A673 (cell line): ENCODE measurements at places on chromosomes 5 and 9.

DNA sequence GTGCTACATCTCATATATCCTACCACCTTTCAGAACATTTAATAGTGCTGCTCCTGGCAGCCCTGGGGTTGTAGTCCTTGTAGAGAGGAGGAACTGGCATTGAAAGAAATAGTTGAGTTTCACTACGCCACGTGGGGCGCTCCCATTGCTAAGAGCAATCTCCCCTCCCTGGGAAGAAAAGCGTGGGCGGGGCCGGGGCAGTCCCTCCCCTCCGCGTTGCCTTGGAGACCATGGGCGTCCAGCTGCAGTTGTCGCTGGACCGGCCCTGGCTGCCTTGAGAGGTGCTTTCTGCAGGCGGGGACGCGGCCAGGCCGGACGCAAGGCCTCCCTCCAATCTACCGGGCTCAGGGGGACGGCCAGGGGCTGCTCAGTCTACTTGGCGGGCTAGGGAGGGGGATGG, 368 bp upstream of the CCDC180 start:
- H3K4me1 ChIP-seq, result no peaks in the 10 kb centered on the region
- H3K27ac ChIP-seq, result no peak overlapping the region
- no peaks in the 10 kb centered on the region for H3K36me3 ChIP-seq
- peak; percentile 75 for DNase-seq

- H3K4me1 ChIP-seq, result peaks cover 1% of the 10 kb centered on the region
- H3K4me3 ChIP-seq, result no peak overlapping the region
- H3K36me3 ChIP-seq, result no peaks in the 10 kb centered on the region
- DNase-seq, result no peak
- no peak overlapping the region for H3K27ac ChIP-seq
- H3K27me3 ChIP-seq, result no peaks in the 10 kb centered on the region
Measured at GRCh38 chr9:132937463-132937901, 6.9 kb downstream of the TSC1 start.

DNA sequence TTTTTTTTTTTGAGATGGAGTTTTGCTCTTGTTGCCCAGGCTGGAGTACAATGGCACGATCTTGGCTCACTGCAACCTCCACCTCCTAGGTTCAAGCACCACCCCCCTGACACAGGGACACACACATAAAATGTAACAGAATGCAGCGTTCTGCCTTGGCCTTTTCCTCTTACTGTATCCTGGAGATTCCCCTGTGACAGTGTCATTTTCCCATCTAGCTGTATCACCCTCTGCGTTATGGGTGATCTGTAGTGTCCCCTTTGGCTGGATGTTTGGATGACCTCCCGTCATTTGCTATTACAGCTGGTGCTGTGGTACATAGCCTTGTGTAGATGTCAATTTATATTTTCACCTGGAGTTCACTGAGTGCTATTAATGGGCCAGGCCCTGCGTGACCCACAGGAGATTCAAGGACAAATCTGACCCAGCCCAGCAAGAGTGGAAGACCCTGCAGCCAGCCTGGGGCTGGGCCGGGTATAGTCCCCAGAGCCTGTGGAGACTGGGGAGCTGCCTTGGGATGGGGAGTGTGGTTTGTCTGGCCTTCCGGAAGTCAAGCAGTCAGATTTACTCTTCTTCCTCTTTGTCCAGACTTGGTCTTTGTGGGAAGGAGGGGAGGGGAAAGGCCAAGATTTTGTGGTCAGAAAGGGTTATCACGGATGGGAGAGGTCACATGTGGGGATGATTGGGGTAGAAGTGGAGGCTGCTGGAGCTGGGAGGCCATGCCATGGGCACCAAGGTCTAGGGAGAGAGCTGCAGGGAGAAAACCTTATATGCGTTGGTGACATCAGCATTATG, 43.6 kb downstream of the ERGIC1 start:
- H3K36me3 ChIP-seq, result no peaks in the 10 kb centered on the region
- no peaks in the 10 kb centered on the region for H3K4me1 ChIP-seq
- no peaks in the 10 kb centered on the region for H3K27me3 ChIP-seq

GRCh38 chr9:20379804-20380225, 242.5 kb downstream of the MLLT3 start:
- H3K27ac ChIP-seq, result no peak overlapping the region
- H3K4me3 ChIP-seq, result no peak overlapping the region
- DNase-seq, result no peak
- peaks cover 13% of the 10 kb centered on the region for H3K4me1 ChIP-seq
- H3K36me3 ChIP-seq, result no peaks in the 10 kb centered on the region

GRCh38 chr5:62134811-62135210, 171.2 kb upstream of the KIF2A start:
- no peaks in the 10 kb centered on the region for H3K4me1 ChIP-seq
- no peak overlapping the region for H3K4me3 ChIP-seq
- H3K27ac ChIP-seq, result no peak overlapping the region
- no peaks in the 10 kb centered on the region for H3K36me3 ChIP-seq

DNA sequence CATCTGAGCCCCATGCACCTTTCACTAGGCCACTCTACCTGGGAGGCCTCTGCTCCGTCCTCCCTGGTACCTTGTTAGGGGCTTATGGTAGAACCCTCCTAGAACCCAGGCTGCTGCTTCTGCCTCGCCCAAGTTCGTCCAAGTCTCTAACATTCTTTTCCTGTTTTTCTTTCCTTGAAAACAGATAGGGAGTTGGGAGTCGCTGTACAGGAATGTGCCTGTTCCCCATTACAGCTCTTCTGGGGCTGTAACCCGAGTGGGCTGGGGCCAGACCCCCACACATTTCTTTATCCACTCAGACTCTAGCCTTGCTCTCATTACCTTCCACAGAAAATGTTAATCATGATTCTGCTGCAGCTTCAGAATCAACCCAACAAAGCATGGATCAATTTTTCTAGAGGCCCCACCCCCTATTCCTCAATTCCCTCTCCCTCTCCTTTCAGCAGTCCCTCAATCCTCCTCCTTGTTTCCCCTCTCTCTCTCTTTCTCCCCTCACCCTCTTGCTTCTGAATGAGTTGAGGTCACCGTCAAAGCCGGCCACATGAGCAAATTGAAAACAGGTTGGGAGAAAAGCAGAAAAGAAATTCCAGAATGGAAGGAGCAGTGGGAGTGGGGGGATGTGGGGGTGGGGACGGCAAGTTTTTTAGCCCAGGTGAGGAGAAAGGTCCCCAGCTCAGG, 193.8 kb upstream of the TRIM32 start:
- H3K36me3 ChIP-seq, result no peaks in the 10 kb centered on the region
- H3K27me3 ChIP-seq, result no peaks in the 10 kb centered on the region
- H3K4me3 ChIP-seq, result no peak overlapping the region
- peaks cover 6% of the 10 kb centered on the region for H3K4me1 ChIP-seq
- no peak for DNase-seq

DNA sequence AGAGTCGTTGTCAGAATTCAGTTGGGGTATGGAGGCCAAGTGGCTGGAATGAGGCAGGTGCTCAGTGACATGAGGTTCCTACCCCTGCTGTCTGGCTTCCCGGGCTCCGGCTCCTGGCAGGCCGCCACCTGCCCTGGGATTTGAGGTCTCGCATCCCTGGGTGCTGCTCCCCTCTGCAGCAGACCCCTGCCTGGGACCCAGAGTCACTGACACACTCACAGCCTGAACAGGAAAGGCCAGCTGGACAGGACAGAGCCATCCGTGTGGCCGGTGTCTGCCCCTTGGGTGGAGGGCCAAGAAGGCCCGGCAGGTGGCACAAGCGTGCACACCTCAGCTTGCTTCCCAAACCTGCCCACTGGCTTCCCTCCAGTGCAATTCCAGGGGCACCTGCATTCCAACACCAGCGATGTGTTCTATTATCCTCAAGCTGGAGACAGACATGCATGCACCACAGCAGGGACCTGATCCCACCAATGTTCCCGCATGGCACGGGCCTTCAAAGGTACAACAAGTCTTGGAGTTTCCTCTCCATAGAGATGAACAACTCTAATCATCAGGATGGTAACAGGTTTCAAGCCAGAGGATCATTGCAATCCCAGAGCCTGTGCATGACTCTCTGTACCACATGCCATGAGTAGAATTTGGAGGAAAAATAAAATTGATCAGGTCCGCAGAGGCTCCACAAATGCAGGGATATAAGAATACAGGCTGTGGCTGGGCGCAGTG, 45.6 kb upstream of the RNF130 start:
- H3K4me1 ChIP-seq, result no peaks in the 10 kb centered on the region
- no peak overlapping the region for H3K27ac ChIP-seq
- no peaks in the 10 kb centered on the region for H3K36me3 ChIP-seq
- no peaks in the 10 kb centered on the region for H3K27me3 ChIP-seq

DNA sequence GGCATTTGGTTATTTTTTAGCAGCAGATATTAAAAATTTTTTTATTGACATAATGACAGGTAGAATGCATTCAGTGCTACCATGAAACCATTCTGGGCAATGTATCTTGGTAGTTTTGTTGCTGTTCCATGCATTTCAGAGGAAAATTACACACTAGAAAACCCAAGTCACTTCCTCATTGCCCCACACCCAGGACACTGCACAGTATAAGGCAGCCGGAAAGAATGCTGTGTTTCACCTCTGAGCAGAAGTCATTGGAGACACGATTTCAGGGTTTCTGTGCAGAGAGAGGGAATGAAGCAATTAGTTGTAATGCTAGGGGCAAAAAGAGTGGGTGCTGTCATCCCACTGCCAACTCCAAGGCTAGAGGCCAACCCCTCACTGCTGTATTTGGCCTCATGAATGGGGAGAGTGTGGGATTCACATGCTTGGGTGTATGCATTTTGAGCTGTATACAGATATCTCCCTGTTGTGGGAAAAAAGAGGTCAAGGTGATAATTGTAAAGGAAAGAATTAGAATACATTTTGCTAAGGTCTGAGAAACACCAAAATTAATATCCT, 290.5 kb downstream of the BNC2 start:
- no peak overlapping the region for H3K4me3 ChIP-seq
- no peaks in the 10 kb centered on the region for H3K4me1 ChIP-seq
- H3K27ac ChIP-seq, result no peak overlapping the region
- no peaks in the 10 kb centered on the region for H3K27me3 ChIP-seq

DNA sequence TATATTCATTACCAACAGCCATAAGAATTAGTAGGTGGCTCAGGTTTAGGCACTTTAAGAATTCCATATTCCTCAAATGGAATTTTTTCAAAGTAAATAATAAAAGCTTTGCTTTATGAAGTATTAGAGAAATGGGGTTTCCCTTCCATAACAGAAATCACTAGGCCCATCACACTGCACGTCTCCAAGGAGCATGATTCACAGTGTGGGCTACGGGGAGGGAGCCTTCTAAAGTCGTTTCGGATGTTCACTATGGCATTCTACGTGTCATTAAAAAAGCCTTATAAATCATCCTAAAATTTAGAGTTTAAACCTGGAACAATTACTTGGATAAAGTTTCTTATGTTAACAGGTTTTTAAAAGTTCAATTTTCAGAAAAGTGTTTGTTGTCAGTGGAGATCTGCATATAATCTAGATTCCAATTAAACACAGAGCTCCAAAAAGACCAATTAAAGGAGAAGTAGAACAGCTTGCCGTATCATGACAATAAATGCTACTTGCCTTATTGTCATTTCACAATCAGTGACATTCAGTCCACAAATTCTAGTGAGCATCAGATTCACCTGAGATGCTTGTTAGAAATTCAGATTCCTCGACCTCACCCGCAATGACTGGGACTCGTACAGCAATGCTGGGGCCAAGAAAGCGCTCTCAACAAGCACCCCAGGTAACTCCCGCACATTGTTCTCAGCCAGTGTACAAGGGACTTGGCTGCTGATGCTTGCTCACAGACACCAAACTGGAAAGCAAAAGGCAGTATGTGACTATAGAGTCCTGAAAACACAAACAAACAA, 115.7 kb downstream of the NFIB start:
- no peak overlapping the region for H3K27ac ChIP-seq
- H3K36me3 ChIP-seq, result no peaks in the 10 kb centered on the region
- no peaks in the 10 kb centered on the region for H3K27me3 ChIP-seq
- peaks cover 33% of the 10 kb centered on the region for H3K4me1 ChIP-seq

- no peaks in the 10 kb centered on the region for H3K36me3 ChIP-seq
- H3K4me3 ChIP-seq, result no peak overlapping the region
- no peak for DNase-seq
- H3K27me3 ChIP-seq, result no peaks in the 10 kb centered on the region
- no peak overlapping the region for H3K27ac ChIP-seq
Measured at GRCh38 chr5:157085930-157086329, 22.9 kb downstream of the HAVCR2 start.

DNA sequence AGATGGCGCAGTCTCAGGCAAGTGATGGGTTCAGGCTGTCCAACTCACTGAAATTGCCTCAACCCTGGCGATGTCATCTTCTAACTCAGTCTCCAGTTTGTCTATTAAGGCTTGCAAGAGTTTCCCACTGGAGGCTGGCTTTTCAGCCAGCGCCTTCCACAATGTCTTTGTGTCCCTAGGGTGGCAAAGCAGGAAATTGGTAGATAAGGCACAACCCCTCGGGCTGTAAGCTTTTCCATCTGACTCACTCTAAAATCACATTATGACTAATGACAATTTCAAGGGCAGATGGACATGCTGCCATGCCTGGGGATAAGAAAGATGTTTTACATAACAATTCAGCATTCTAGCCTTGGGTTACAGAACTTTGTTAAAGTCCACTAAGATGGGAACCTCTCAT, 61.9 kb downstream of the MROH2B start:
- H3K36me3 ChIP-seq, result no peaks in the 10 kb centered on the region
- DNase-seq, result peak; percentile 88
- no peak overlapping the region for H3K27ac ChIP-seq
- H3K27me3 ChIP-seq, result no peaks in the 10 kb centered on the region
- no peak overlapping the region for H3K4me3 ChIP-seq
- H3K4me1 ChIP-seq, result no peaks in the 10 kb centered on the region

GRCh38 chr9:126428534-126429175, 102.0 kb downstream of the MVB12B start:
- no peaks in the 10 kb centered on the region for H3K36me3 ChIP-seq
- no peak overlapping the region for H3K27ac ChIP-seq
- DNase-seq, result no peak
- no peaks in the 10 kb centered on the region for H3K27me3 ChIP-seq

- DNase-seq, result no peak
- H3K36me3 ChIP-seq, result no peaks in the 10 kb centered on the region
- H3K4me3 ChIP-seq, result peak overlapping the region; percentile 74
- H3K27ac ChIP-seq, result no peak overlapping the region
- peaks cover 6% of the 10 kb centered on the region for H3K4me1 ChIP-seq
Measured at GRCh38 chr5:172642486-172642885, 1.4 kb downstream of the NEURL1B start.

DNA sequence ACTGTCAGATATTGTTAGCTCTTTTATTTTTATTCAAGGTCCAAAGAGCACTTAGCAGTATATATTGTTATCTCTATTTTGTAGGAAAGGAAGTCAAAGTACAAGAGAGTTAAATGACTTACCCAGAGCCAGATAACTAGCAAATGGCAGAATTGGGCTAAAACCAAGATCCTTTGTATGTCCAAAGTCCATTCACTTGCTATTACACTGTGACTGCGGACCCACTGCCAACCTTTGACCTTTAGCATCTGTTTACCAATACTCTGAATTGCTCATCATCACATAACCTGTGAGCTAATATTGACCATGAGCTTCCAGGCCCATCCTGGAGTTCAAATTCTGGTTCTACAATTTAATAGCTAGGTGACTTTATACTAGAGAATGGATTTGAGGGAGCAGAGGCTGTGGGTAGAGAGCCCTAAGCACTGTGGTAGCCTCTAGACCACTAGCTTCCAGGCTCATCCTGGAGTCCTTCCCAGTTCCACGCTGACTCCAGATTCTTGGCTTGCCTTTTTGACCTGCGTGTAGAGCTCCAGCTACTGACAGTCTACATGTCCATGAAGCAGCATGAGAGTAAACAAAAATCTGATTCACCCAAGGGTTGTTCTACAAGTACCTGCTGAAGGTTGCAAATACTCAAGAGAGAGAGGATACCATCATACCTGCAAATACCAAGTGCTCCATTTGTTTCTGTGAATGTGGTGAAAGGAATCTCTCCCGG, 424.0 kb downstream of the SH3GL2 start:
- no peak for DNase-seq
- no peaks in the 10 kb centered on the region for H3K36me3 ChIP-seq
- H3K4me3 ChIP-seq, result no peak overlapping the region
- no peak overlapping the region for H3K27ac ChIP-seq
- no peaks in the 10 kb centered on the region for H3K4me1 ChIP-seq

- no peak for DNase-seq
- peak overlapping the region; percentile 23 for H3K4me3 ChIP-seq
- peaks cover 18% of the 10 kb centered on the region for H3K4me1 ChIP-seq
- peaks cover 99% of the 10 kb centered on the region for H3K27me3 ChIP-seq
Measured at GRCh38 chr9:77018058-77018968, 1.1 kb upstream of the FOXB2 start.
